Fibroblast of lung (primary cell): ENCODE measurements at places on chromosomes 13 and 19.

- peak; percentile 30 for DNase-seq
These were observed 108.6 kb upstream of the DOCK9 start for GRCh38 chr13:99086267-99087097.

DNA sequence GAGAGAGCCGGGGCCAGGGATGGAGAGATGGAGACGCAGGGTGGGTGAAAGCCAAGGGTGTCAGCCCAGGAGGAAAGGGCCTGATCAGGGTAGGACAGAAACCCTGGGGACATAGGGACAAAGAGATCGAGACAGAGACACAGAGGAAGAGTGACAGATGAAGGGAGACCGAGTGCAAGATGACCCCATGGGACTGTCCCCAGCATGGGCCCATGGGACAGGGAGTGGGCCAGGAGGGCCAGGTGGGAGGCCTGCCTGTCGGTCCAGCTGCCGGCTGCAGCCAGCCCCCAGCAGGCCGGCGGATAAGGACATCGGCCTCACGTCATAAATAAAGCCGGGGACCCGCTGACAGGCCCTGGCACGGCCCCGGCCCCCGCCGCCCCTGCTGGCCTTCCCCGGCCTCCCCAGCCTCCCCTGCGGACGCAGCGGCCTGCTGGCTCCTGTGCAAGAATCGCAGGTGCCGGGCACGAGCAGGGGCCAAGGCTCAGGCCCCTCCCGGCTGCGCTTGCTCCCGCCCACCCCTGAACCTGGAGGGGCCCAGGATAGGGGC, 6.3 kb downstream of the REX1BD start:
- no peak for DNase-seq

DNA sequence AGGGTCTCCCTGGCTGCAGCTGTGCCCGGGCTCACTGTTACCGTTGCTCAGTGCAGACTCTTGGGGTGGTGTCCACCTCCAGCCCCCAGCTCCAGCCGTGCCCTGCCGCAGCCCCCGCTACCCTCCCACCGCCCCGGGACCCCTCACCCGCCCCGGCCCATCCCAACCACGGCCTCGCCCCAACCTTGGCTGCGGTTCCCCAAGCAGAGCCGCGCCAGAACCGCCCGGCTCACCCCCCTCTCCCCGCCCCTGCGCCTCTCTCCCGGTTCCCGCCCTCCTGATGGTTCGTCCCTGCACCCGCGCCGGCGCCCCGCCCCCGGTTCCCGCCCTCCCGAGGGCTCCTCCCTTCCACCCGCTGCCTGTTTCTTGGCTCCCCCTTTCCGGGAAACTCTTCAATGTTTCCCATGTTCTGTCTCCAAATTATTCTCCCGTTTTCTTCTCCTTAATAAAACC, 40.3 kb downstream of the ANKRD10 start:
- peak; percentile 64 for DNase-seq

DNA sequence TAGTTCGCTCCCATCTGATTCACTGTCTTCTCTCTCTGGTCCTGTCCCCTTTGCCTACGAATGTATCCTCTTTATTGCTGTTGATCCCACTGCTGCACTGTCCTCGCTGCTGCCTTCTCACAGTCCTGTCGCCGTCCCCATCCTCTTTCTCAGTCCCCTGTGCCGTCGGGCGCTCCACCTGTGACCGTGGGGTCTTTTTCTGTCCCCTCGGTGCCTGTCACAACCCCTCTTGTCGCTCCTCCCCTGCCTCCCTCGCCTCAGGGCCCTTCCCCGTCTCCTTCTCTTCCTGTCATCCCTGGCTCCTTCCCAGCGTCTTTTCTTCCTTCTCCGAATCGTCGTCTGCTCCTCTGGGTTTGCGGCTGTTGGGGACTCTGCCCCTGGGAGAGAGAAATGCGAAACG, 32.3 kb downstream of the SYT3 start:
- no peak for DNase-seq

DNA sequence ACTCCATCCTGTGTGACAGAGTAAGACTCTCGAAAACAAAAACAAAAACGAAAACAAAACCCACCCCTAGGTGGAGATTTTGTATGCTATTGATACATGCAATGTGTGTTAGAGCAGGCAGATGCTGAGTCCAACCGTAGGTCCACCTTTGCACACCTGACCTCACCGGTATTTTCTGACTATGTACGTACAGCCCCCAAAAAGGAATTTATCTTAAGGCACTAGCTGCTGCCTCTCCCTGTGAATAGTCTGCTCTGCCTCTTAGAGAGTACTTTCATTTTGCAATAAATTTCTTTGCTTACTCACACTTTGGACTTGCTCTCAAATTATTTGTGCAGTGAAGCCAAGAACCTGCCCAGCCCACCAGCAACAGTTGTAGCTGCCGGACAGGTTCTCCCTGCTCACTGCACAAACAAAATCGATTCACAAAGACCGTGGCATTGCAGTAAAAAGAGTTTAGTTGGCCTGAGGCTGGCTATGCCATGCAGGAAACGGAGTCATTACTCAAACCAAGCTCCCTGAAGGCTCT, 8.2 kb upstream of the ZNF77 start:
- DNase-seq: no peak

GRCh38 chr13:70864731-70865130, 756.5 kb upstream of the KLHL1 start:
- DNase-seq: no peak

DNA sequence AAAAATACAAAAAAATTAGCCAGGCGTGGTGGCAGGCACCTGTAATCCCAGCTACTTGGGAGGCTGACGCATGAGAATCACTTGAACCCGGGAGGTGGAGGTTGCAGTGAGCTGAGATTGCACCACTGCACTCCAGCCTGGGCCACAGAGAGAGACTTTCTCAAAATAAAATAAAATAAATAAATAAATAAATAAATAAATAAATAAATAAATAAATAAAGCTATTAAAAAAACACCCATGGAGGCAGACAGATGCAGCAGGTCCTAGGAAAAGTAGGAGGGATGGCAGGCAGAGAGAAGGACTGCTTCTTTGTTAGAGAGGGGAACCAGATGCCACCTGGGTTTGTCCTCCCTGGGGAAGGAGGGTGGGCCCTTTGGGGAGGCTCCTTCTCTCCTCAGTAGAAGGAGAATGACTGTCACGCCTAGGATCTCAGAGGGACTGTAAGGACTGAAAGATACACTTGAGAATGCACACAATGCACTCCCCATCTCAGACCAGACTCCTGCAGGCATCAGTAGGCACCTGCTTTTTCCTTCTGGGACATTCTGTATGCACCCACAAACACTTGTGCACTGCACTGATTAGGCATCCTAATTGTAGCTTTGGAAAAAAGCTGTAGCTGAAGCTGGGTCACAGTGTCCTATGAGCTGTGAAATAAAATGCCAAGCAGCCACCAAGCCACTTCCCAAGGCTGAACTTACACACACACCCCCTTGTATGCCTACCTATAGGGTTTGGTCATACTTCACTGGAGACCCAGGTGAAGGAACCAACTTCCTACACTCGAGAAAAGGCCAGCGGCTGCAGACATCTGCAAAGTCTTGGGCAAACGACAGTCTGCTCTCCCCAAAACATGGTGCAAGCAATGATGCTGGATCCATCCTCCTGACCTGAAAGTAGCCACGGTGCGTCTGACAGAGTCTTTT, 18.9 kb upstream of the SLC35E1 start:
- DNase-seq: no peak

- peak; percentile 0 for DNase-seq
These were observed 88.4 kb upstream of the ZNF492 start for GRCh38 chr19:22545751-22546150.

DNA sequence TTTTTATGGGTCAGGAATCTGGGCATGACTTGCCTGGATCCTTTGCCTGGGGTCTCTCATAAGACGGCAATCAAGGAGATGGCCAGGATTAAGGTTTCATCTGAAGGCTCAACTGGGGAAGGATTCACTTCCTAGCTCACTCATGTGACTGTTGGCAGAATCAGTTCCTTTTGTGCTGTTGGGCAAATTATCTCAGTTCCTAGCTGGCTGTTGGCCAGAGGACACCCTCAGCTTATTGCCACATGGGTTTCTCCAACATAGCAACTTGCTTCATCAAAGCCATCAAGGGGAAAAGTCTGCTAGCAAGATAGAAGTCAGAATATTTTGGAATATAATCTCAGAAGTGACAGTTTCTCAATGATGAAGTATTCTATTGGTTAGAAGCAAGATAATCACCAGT, 12.2 kb upstream of the EVI5L start:
- DNase-seq: no peak

DNA sequence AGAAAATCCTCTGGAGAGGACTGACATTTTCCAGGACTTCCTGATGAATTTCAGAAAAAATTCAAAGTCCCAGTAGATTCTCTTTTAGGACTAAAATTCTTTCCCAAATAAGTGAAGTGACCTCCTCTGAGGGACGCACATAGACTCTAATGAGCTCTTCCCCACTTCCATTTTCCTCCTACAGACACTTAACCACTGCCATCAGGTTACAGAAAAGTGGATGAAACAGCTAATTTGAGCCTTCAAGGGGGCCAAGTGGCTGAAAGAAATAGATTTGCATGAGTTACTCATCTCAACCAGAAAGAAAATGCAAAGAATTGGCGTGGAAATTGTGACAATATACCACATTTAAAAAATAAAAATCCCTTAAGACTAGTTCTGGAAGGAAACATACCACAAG, 185.3 kb upstream of the EDNRB start:
- no peak for DNase-seq

- no peak for DNase-seq
These were observed 409.7 kb downstream of the HS6ST3 start for GRCh38 chr13:96499656-96500055.

DNA sequence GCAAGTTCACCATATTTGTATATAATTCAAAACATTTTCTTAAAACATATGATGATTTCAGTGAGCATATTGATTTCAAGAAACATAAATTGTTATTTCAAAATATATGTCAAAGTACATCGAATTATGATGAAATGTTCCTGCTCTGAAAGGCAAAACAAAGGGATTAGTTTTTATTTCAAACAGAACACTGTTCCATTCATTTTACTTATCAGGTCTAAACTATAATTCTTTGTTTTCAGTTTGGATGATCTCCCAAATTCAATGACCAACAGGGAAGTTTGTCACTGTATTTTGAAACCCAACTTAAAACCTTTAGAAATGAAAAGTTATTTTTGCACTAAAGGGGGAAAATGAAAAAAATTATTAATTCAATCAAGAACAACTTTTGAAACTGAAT, 610.2 kb downstream of the SLITRK1 start:
- DNase-seq: peak; percentile 12

DNA sequence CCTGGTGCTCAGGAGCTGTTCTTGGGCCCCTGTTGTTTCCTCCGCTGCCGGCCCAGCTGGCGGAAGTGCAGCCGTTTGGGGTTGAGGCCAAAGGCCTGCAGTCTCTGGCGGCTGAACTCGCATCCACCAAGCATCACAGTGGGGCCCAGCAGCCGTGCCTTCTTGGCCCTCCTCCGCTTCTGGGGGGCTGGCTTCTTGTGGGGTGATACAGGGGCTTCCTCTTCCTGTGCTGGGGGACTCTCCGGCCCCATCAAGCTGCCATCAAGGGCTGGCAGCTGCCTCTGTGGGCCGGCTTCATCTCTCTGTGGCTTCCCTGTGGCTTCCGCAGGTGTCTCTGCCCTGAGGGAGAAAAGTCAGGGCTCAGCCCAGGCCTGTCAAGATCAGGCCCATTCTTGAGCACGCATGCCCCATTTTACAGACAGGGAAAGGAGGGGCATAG, 10.3 kb downstream of the ATG4D start:
- no peak for DNase-seq

DNA sequence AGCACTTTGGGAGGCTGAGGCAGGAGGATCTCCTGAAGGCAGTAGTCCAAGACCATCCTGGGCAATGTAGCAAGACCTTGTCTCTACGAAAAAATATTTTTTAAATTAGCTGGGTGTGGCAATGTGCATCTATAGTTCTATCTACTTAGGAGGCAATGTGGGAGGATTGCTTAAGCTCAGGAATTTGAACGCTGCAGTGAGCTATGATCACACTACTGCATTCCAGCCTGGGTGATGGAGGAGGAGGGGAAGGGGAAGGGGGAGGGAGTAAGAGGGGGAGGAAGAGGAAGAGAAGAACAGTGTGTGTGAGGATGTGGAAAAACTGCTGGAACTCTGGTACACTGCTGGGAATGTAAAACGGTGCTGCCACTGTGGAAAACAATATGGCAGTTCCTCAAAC, 9.2 kb upstream of the CLIP3 start:
- peak; percentile 79 for DNase-seq

DNA sequence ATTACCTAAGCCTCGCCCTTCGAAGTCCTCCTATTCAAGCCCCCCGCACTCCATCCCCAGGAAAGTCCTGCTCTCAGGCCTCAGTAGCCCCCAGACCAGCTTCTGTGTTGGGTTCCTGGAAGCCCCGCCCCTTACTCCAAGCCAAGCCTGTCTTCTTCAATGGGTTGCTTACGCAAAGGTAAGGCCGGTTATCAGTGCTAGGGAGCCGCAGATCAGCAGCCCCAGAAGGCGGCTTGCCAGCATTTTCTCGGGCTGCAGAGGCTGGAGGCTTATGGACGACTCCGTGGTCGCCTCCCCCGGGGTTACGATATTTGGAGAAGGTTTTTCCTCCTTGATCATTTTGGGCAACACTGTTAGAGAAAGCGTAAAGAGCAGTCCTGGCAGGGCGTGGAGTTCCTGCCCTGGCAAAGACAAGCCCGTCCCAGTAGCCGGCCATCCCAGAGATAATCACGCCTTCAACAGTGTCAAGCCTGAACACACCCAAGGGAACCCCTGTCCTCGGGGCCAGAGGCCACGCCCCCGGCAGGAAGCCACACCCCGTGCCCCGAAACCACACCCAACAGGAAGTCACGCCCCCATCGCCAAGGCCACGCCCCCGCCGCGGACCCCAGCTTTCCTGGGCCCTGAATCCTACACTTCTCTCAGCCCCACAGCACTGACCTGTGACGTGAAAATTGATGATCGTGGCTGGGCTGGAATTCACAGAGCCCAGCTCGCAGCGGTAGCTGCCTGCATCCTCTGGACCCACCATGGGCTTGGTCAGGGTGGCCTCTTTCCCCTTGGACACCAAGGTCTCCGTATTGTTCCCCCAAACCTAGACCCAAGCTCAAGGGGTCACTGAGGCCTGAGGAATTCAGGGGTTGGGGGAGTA, 954 bp upstream of the RASIP1 start:
- DNase-seq: no peak

DNA sequence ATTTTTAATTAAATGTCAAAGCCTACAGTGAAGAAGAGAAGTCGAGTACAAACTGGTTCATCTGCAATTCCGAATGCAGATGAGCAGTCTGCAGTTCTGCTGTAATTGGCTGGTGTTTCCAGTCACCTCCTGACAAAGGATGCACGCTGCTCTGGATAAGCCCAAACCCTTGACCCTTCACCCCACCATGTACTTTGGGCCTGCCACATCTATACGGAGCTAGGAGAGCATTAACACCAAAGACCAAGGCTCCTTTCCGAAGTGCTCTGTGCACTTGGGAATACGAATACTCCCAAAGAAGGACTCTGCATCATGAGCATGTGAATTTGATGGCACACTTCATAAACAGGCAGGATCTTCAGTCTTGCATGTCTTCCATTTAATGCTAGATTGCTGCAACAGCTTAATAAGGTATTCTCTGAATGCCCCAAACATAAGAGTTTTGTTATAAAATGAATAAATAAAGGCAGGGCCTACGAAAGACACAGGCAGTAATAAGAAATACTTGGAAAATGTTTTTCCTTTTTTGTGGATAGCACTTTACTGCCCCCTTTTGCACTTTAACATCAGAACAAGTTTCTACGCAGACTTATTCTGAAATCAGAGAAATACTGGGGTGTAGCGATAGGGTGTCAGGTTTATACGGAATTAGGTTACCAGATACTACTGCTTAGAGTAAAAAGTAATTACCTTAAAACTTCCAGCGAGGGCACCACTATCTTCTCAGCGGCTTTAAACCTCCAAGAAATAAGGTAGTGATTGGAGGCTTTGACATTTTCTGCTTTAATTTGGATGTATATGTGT, 15.0 kb downstream of the EFNB2 start:
- DNase-seq: peak; percentile 77

- peak; percentile 14 for DNase-seq
These were observed 173.9 kb downstream of the DCLK1 start for GRCh38 chr13:35957241-35957731.

GRCh38 chr19:7004313-7004931, 16.8 kb downstream of the MBD3L2B start:
- DNase-seq: peak; percentile 46
